ENCODE measurements at places on chromosomes 13 and 19.

GRCh38 chr19:2567580-2567979, 91.7 kb downstream of the GADD45B start:
- DNase-seq, result no peak

GRCh38 chr19:4295972-4296771, 6.0 kb downstream of the TMIGD2 start:
- no peak for DNase-seq

DNA sequence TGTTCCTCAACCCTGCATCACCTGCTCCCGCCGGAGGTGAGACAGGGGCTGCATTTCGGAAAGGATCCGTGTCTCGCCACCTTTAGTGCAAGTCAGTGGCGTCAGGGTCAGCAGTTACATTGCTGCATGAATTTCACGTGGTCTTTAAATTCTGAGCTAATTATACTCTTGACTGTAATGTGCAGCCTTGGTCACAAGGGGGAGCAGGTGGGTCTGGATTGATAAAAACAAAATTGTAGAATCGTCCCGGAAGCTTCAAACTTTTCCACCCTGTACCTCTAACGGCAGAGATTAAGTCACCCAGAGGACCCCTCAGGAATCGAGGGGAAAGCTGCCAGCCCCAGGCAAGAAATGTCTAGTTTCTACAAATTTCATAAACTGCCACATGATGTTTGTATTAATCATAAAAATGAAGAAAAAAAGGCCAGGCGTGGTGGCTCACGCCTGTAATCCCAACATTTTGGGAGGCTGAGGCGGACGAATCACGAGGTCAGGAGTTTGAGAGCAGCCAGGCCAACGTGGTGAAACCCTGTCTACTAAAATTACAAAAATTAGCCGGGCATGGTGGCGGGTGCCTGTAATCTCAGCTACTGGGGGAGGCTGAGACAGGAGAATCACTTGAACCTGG, 20.2 kb downstream of the BBC3 start:
- peak; percentile 80 for DNase-seq

DNA sequence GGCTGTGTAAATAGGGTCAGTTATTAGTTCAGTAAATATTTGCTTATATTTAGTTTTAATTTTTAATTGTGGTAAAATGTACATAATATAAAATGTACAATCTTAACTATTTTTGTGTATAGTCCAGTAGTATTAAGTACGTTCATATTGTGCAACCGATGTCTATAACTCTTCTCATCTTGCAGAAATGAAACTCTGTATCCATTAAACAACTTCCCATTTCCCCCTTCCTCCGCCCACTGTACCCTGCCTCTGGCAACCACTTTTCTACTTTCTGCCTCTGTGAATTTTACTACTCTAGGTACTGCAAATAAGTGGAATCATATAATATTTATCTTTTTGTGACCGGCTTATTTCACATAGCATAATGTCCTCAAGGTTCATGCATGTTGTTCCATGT, 24.4 kb downstream of the UBAC2 start:
- no peak for DNase-seq

GRCh38 chr19:43624933-43625332, 5.5 kb upstream of the ZNF428 start:
- peak; percentile 81 for DNase-seq

- no peak for DNase-seq
Measured at GRCh38 chr19:45306518-45307027, 16.1 kb downstream of the CKM start.

- no peak for DNase-seq
Measured at GRCh38 chr19:38661136-38661535, 13.7 kb downstream of the ACTN4 start.

- DNase-seq, result no peak
Measured at GRCh38 chr13:108984251-108984920, 355.0 kb downstream of the MYO16 start.

GRCh38 chr19:40797963-40798682, 868 bp upstream of the EGLN2 start:
- DNase-seq, result peak; percentile 73

DNA sequence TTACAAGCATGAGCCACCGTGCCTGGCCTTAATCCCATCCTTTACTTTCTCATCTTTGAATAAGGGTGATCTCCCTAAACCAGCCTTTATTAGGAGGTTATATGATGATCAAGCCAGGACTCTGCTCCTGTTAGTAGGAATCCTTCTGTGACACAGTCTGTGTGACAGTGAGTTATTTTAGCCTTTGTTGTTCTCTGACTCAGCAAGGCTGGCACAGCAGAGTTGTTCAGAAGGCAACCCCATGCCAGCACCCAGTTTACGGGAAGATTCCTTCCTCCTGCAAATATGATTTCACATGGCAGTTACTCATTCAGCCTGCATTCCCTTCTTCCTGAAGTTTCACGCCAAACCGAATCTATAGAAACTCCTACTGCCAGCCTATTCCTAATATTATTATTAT, 10.5 kb upstream of the MIER2 start:
- no peak for DNase-seq

GRCh38 chr13:52447354-52447753, 3.1 kb downstream of the VPS36 start:
- DNase-seq, result no peak

GRCh38 chr13:39501702-39502324, 101.2 kb downstream of the LHFPL6 start:
- DNase-seq, result no peak

DNA sequence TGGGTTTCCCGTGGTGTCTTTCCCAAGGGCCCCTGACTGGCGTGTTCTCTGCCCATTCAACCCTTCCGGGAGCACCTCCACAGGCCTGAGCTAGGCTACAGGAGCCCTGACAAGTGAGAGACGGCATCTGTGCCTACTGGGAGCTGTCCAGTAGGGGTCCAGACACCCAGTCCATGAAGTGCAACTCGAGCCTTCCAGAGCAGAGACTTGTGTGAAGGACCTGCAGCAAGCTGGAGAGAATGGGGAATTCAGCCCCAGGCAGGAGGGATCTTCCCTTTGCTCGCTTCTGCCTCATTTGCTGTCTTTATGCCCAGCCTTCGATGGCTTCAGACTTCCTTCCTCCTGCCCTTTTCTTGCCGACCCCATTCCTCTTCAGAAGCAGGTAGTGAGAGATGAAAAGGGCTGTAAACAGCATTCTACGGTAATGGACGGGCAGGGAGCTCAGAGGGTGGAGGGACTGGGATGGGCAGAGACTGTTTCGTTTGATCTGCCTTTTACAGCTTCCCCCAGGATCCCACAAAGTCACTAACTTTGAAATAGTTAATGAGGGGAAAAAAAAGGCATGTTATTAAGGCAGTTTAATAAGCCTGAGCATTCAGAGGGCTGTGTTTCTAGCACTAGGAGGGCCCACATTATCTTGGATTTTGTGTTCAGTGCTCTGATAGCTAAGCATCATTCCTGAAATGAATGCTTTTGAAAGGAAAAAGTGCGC, 327.6 kb downstream of the FGF9 start:
- no peak for DNase-seq

DNA sequence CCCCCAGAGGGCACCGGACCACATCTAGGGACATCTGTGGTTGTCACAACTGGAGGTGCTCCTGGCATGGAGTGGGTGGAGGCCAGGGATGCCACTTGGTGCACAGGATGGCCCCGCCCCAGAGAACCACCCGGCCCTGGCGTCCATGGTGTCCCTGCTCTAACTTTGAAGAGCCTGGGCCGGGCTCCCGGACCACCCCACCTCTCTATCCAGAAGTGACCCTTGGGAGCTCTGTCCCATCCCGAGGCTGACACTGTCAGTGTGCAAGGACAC, 22.9 kb upstream of the MYDGF start:
- no peak for DNase-seq

GRCh38 chr13:44904967-44905366, 84.3 kb downstream of the NUFIP1 start:
- DNase-seq, result no peak

- DNase-seq, result no peak
Measured at GRCh38 chr13:59771272-59771671, 392.5 kb downstream of the DIAPH3 start.

GRCh38 chr19:42272535-42272897, 3.5 kb downstream of the CIC start:
- DNase-seq, result no peak

GRCh38 chr19:55086730-55087541, 11.3 kb downstream of the EPS8L1 start:
- peak; percentile 29 for DNase-seq

- peak; percentile 6 for DNase-seq
Measured at GRCh38 chr13:32036126-32036695, 4.6 kb downstream of the FRY start.

DNA sequence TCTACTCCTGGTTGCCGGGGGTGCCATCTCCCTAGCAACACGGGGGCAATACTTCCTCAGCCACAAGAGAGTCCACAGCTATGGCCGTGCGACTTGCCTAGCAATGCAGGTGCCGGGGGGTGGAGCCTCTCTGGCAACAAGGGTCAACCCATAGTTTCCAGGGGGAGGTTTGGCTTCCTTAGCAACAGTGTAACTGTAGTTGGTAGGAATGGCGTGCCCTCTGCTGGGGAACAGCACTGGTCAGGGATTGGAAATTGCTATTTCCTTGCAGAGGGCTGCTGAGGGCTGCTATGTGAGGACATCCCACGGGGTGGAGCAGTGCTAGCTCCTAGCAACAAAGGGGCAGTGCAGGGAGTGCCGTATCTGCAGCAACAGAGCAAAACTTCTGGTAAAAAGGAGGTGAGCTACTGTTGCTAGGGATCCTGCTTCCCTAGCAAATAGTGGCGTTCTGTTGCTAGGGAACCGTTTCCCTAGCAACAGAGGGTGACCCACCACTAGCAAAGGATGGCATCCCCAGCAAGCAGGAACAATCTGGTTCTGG, 7.0 kb upstream of the TMC4 start:
- no peak for DNase-seq

DNA sequence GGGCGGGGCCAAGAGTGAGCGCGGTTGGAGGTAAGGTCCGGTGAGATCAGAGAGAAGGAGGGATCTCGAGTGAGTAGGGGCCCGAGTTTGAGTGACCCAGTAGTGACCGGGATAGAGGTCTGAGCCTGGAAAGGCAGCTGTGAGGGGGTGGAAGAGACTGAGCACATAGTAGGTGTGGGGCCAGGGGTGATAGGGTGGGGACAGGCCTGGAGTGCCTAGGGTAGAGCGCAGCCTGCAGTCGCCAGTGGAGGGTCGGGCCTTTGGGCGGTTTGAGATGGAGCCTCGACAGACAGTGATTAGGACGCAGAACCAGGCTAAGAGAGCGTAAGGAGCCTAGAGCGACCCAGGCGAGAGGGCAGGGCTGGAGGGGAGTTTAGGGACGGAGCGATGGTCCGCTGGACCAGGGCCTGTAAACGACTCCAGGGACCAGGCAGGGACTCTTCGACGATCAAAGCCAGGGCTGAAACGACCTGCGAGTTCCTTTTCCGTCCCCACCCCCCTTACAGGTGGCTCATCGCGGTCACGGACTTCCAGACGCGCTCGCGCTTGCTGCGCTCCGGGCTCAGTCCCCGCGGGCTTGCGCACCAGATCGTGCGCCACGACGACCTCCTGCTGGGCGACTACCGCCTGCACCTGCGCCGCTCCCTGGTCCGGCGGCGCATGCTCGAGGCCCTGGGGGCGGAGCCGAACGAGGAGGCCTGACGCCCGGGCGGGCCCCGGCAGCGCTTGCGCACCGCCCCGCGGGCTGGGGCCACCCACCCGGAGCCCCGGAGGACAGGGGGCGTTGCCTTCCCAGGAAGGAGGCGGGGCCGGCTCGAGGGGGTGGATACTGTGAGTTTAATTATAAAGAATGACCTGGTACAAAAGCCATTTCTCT, 9.4 kb downstream of the C19orf81 start:
- DNase-seq, result peak; percentile 22

DNA sequence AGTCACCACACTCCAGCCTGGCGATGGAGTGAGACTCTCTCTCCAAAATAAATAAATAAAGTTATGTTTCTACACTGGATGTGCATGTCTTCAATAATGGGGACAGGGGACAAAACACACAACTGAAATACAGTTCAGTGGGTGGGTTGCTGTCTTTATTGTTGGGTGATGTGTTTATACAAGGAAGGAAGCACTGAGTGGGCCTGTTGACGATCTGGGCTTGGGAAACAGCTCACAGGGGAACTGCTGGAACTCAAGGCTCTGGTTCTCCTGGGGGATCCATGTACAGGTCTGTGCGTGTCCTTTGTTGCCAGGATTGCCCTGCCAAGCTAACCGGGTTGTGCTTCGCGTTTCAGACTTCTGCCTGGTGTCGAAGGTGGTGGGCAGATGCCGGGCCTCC, 18.9 kb downstream of the SPINT2 start:
- no peak for DNase-seq

DNA sequence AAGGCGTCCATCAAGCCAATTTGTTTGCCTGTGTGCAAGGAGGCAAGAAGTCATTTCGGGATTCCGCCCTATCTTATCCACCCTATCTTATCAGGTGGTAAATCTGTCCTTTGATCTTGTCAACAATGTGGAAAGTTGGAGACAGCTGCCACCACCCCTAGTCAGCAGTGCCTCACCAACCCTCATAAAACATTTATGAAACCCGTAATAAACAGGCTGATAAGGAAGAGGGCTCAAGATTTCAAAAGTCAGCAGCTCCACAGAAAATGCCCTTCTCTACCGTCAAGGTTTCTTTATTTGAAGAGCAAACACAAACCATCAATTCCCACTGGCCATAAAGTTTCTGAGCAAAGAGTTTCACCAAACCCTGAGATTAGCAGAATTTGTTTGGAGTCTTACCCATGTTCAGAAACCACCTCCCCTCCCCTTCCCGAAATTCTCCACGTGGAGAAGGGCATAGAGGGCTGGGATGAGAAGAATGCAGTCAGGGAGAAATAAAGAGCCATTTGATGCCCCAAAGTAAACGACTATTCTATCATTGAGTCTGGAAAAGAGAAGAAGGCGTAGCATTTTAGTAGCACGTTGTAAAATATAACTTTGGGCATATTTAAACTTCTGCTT, 196.0 kb upstream of the GPR12 start:
- no peak for DNase-seq

GRCh38 chr13:29709407-29710069, 114.0 kb upstream of the SLC7A1 start:
- DNase-seq, result no peak

- DNase-seq, result no peak
Measured at GRCh38 chr19:9189535-9189934, 10.8 kb downstream of the OR7D2 start.

DNA sequence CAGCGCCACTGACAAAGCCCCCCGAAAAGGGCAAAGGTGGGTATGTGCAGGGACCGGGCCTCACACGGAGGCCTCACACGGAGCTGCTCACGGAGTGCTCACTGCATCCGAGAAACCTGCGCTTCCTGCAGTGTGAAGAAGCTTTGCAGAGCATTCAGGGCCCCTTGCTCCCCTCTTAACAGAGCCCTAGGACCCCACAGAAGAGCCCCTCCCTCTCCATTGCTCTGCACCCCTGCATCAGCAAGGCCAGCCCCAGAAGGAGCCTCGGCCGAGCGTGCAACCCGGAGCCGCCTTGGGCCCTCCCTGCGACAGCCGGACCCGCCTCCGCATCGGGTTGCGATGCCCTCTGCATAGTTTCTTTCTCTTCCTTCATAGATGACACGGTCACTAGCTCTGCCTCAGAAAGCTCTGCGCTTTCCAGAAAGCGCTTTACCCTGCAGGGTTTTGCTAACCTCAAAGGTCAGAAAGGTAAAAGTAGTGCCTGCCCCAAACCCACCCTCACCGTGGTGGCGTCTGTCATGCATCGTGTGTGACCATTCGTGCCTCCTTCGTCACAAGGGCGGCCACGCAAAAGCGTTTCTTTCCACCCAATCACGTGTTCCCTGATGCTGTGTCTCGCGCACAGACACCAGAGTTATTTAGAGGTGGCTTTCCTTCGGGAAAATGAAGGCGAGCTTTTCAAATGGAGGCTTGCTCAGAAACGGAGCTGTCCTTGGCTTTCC, 15.7 kb upstream of the F7 start:
- DNase-seq, result no peak

GRCh38 chr13:87314822-87315221, 356.3 kb upstream of the SLITRK5 start:
- DNase-seq, result no peak

GRCh38 chr13:44785401-44785800, 203.9 kb downstream of the NUFIP1 start:
- no peak for DNase-seq
